ENCODE measurements at places on chromosomes 6 and 20. TPM values are rescaled to one million over a fixed set of nuclear protein-coding genes. Genes with fewer than 3 reads are reported as not detected.

DNA sequence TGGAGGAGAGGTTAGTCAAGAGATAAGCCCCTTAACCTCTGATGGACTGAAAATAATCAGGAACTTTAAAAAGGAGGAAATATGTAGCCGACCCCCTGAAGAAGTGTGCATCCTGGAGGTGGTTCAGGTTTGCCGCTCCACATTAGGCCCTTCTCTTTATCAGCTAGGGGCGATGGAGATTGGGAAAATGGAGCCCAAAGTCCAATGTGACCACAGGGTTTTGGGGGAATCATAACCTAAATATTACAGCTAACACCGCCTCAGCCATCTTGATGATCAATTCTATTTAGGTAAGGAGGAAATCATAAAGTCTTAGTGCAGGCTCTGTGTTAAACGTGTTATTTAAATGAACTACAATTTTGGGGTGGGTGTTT lies 1.2 kb downstream of the OGFRL1 start:
- DNase-seq: no peak

DNA sequence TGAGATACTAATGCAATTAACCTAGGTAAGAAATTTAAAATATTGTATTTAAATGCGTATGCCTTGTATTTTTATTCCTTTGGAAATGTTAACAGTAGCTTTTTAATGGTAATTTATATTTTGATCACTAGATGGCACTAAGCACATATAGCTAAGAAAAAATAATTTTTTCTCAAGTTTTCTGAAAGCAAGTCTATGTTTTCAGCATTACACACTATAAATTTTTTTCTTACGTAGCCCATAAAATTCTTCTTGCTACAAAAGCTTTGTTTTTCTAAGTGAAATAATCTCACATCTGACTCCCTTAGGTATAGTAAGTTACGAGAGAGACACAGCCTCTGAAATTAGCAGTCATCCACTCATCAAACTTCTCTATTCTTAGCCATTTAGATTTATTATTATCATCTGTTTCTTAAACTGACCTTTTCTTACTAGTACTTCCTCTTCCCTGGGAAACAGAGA lies 35.7 kb downstream of the TSPYL4 start:
- no peak for DNase-seq

The HRH3 gene
- not detected for total RNA-seq

DNA sequence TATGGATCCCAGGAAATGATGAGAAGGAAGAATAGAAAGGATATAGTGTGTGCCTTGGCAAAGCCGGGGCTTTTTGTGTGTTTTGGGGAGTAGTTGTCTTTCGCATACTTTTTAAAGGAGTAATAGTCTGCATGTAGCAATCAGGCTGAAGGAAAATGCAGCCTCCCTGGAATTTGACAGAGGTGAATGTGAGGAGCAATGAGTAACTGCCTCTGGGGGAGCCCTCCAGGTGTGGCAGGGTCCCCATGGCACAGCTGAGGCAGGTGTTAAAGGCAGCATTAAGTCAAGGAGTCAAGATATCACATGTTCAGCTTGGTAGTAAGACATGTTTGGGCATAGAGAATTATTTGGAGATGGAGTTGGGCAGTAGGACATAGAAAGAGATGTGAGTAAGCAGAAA lies 203.1 kb downstream of the C6orf118 start:
- no peak for DNase-seq

GRCh38 chr6:53161481-53162009 lies 12.9 kb upstream of the GCM1 start:
- DNase-seq: no peak

The TUBB gene
- 281 TPM for total RNA-seq

The HTR1E gene
- not detected for total RNA-seq

DNA sequence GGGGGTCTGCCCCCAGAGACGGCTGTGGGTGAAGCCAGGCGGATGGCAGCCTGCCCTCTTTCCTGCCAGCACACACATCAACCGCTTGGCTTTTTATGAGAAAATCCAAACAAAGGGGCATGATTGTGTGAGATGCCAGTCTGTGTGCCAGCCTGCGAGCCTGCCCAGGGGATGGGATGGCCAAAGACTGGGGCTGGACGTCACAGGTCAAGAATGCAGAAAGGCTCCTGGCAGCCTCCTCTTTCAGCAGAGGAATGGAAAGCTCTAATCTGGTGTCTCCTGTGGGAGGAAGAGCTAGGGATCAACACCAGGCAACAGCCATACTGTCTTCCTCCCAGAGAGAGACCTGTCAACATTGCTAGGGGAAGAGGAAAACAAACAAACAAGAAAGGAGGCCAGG lies 15.8 kb downstream of the TUBB2B start:
- DNase-seq: no peak

The LTA gene
- not detected for total RNA-seq

DNA sequence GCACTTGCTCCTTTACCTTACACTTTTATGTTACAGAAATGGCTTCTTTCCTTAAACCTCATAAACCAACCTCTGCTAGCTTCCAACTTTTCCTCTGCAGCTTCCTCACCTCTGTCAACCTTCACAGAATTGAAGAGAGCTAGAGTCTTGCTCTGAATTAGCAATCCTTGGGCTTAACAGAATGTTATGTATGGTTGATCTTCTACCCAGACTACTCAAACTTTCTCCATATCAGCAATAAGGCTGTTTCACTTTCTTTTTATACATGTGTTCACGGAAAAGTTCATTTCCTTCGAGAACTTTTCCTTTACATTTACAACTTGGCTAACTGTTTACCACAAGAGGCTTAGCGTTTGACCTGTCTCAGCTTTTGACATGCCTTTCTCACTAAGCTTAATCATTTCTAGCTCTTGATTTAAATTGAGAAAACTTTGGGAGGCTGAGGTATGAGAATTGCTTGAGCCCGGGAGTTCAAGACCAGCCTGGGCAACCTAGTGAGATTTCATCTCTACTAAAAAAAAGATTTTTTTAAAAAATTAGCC lies 207.3 kb downstream of the BMP7 start:
- DNase-seq: no peak

DNA sequence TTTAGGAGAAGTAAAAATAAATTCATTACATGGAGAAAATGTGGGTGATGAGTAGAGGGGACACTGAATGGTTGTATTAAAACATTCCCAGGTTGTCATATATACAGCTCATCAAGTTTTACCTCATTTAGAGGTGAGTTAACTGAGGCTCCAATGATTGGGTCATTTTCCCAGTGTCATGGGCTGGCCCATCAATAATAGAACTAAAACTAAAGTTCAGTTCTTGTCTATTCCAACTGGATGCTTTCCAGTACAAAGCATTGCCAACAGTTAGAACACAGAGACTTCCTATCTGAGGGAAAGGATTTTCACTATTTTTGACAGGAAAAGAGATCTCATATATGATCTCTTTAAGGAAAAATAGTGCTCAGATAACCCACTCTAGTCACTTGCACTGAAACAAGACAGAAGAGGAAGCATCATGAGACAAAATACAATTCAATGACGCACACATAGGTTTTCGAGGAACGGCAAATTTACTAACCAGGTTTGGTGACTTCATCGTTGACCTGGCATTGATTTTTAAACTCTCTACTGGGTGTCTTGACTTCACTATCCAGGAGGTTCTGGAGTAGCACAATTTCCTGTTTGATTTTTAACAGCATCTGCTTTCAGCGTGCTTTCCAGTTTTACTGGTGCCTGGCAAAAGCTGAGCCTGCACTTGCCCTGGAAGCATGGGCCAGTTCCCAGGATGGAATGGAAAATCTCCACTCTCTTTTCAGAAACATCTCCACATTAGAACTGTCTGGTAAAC lies 195.5 kb upstream of the FBXL4 start:
- DNase-seq: no peak

DNA sequence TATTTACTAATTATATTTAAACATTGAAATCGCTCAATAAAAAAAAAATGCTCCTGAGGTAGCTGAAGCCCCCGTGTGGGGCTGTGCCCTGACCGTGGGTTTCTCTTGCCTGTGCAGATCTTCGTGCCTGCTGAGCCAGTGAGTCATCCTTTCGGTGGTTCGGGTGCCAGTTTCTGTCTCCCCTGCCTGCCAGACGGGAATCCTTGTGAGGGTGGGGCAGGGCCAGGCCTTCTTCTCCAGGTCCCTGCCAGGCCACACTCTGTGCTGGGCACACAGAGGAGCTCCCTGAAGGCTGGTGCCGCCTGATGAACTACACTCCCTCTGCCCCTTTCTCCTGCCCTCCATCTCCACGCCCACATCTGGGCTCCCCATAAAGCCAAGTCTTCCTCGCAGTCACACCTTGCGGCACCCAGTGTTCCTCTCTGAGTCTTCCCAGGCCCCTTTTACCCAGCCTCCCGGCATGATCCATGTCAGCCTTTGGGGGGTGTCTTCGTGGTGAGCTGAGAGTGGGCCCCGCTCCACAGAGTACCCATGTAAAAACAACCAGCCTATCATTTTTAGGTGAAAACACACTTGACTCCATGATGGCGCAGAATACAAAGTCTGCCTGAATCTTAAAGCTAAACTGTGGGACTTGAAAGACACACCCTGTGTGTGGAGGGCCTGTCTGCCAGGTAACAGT lies 19.3 kb downstream of the FGD2 start:
- DNase-seq: no peak

DNA sequence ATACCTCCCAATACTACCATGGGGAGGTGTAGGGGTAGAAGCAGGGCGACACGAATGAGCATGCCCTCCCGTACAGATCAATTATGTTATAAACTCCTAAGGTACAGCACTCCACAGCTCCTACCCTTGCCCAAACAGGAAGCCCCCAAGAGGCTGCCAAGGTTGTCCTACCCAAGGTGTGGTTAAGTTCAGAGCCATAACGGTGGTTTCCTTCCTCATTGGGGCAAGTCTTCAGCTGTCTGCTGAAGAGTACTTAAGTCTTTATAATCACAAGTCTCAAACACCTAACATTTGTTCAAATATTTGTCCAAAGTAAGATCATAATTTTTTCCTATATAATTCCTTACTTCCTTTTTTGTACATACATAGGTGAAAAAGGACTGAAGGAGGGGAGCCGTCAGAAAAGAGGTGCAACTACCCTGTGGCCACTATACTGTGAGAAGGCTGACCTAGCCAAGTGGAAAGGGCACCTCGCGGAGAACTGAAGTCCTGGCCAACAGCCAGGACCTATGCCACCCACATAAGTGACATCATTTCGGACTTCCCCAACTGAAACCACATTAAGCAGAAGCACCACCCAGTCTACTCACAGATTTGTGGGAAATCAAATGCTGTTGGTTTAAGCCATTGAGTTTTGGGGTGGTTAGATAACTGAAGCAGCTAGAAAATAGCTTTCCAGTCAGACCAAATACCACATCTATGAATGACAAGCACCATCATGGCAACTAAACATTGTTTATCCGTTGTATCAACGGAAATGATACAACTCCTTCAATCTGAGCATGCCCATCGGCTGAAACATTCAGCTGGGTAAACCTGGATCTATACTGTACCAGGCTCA lies 2.9 kb upstream of the RAB22A start:
- DNase-seq: no peak

The TRIM10 gene
- total RNA-seq: not detected

The ARFGEF2 gene
- total RNA-seq: 34.7 TPM

The RBCK1 gene
- total RNA-seq: 49.9 TPM

The CNKSR3 gene
- total RNA-seq: 5.2 TPM

GRCh38 chr6:105844275-105844883 lies 241.8 kb upstream of the PRDM1 start:
- DNase-seq: no peak

The TMEM244 gene
- not detected for total RNA-seq

The PCIF1 gene
- total RNA-seq: 36.9 TPM

- no peak for DNase-seq
Observed at GRCh38 chr6:63460971-63461370, 111.3 kb upstream of the LOC128125822 start.

The DAAM2 gene
- 51.2 TPM for total RNA-seq

- DNase-seq: no peak
Observed at GRCh38 chr20:25394276-25394675, 3.6 kb upstream of the ABHD12 start.

DNA sequence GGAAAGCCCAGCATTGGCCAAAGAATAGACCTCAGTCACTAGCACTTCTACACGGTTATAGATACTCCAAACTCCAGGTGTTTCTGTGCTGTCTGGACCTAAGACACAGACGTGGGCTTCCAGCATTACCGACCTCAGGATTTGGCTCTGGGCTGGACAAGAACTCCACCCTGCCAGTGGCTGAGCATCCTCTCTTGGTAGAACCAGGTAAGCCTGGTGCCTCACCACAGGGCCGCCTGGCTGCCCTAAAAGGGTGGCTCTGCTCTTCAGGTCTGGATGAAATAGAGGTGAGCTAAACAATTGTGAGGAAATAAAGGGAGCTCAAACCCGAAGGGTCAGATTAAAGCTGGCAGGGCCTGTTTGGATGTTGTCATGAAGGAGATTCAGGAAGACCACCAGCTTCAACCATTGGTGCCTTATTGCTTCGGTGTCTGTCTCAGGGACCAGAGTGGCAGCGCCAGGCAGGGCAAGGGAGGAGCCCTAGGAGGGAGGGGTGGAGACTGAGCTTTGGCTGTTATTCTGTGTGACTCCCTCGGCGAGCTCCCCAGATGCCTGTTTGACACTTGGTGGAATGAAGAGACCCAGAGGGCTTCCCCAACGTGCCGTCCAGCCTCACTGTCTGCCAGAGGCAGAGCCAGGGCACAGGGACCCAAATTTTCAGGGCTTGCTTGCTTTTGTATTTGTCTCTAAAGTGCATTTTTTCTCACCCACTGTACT lies 8.6 kb downstream of the SYNDIG1 start:
- no peak for DNase-seq

DNA sequence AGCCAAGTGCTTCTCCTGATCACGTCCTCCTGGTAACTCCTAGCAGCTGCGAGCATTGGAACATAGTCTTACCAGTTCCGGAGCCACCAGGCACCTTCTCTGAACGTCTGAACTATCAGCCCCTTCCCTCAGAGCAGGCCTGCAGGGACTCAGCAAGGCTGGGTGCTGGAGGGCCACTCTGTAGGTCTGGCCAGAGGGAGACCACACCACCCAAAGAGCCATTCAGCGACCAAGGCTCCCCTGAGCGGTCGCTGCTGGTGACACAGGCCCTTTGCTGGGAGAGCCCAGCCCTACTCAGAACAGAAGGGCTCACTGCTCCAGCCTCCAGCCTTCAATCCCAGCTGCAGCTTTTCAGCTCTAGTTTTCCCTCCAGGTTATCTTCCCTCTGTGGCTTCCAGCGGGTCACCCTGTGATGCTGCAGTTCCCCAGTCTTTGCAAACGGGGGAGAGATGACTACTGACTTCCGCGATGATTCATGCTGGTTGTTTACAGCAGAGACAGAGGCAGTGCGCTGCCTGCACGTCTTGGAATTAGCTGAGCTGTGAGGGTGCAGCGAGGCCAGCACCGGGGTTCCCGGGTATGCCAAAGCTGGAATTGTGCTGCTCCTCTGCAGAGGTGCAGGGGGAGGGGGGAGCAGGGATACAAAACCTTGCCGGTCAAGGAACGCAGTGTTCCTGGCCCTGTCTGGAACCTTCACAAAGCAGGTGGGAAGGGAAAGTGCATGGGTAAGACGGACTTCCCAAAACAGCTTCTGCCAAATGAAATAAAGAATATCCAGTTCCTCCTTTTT lies 161.4 kb downstream of the LY86 start:
- no peak for DNase-seq

All from omental fat pad (tissue), 4 donors.